ENCODE measurements at places on chromosomes 6 and 20.

DNA sequence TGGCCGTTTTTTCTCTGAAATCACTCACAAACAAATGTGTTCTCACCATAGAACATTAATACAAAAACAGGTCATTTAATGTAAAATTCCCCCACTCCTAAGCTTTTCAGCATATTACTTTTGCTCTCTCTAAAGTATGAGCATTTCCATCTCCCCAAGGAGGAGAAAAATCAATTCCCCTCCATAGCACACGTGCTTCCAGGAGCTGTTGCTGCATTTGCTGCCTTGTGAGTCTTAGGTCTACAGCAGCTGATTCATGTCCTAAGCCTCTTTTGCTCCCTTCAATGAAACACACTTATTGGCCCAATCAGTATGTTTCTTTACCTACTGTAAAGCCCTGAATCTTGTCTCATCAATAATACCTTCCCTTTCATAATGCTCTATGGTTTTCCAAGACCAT lies 6.4 kb upstream of the COL9A1 start:
- no peak for DNase-seq

GRCh38 chr20:6940048-6940447 lies 172.6 kb downstream of the BMP2 start:
- DNase-seq: peak; percentile 1

DNA sequence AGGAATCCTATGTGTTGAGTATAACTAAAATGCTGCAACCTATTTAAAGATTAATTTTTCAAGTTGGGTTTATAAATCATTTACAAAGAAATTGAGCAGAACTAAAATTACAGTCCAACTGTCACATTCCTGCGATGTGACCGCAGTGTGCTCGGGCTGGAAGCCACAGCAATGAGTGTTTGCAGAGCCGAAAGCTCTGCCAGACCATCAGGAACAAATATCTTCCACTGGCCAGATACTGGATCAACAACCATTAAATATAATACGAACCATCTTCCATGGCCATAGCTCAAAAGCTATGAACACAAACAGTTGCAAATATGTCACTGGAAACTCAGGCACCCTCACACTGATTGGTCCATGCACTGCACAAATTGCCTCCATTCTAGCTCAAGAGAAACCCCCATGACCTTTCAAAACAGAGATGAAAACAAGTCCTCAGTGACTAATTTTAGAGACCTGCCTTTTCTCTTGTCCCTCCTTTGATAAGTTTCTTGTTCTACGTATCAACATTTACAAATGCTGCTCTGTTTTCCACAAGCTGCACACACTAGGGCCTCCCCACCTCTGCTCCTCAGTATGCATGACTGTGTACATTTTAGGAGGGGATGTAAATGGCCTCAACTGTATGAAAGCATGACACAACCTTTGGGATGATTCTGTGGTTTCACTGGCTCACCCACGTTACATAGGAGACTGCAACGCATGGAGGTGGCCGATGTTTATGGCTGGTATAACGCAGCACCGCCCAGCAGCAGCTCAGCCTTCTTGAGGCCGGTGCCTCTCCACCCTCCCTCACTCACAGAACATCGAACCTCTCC lies 171.7 kb downstream of the WDR27 start:
- peak; percentile 14 for DNase-seq

DNA sequence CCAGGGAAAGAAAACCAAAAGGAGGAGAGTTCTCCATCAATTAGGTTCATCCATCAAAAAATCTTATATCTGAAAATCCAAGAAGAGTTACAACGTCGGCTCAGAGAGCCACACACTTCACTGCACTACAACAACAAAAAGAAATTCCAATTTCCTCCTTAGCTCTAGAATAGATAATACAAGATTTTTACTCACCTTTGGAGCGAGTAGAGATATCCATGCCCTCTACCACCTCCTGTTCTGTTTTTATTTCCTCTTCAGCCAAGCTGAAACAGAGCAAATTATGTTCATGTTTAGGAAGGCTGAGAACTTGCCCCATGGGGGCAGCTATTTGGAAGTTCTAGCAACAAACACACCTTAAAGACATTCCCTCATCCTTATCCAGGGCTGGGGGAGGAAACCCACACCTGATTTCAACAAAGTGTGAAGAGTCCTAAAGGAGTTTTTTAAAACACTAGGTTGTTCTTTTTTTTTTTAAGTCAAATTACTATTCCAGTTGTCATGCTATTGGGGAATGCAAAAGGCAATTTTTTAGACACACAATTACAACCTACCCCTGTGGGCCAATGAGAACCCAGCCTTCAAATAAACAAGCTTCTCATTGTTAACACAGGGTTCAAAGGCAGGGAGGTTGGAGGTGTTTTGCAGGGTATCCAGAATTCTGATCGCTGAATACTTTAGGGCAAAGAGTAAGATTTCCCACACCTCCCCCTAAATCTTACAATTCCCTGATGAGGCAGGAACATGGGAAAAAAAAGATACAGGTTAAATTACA lies 8.7 kb downstream of the ZMYND8 start:
- DNase-seq: no peak

- no peak for DNase-seq
Observed at GRCh38 chr20:56353356-56353755, 5.4 kb upstream of the FAM210B start.

GRCh38 chr6:33324125-33324524 lies 6.6 kb upstream of the ZBTB22 start:
- no peak for DNase-seq

GRCh38 chr6:111558690-111559187 lies 46.9 kb downstream of the TRAF3IP2 start:
- DNase-seq: no peak

DNA sequence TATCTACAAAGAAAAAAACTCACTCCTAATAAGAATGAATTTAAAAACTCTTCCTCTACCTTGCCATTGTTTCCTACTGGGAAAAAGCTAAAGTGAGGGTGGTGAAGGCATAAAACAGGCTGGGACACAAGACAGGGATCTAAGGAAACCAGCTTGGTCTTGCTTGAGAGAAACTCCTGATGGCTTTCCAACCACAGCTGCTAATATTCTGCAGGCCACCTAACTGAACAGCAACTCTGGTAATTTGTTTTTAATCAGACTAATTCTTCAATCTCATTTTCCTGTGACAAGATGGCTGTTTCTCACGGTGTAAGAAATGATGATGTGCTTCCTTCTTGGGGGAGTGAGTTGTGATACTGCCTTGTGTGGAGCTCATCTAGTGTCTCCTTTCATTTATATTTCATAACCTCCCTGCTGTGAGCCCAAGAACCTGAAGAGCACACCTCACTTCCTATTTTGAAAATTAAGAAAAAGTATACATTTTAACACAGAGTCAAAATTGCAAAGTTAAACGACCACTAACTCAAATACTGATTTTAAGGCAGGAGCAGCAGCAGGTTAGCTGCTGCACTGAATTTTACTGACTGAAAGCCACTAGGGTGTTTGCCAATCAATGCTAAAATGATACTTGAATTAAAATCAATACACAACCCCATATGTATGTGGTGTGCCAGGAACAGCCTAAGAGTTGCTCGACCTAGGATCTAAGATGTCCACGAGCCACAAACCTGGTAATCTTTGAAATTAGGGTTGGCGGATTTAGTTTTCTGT lies 58.0 kb downstream of the BACH2 start:
- no peak for DNase-seq

- no peak for DNase-seq
Observed at GRCh38 chr6:37654727-37655500, 42.8 kb downstream of the MDGA1 start.

DNA sequence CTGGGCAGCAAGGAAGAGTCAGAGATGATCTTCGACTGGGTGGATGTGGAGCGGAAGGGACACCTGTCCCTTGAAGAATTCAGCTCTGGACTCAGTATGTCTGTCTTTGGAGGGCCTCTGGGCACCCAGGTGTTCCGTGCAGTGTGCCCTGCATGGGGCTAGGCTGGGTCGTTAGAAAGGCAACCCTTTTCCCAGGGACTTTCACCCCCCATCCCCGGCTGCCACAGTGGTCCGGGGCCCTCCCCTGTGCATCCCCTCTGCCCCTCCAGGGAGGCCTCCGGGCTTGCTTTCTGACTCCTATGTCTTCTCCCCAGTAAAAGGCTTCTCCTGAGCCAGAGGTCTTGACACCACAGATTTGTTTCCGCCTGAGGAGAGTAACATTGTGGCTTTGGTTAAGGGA lies 16.2 kb downstream of the RAB44 start:
- DNase-seq: no peak

GRCh38 chr20:35281506-35282101 lies 3.0 kb downstream of the EIF6 start:
- no peak for DNase-seq

GRCh38 chr20:64130876-64131275 lies 23.5 kb upstream of the NPBWR2 start:
- no peak for DNase-seq

- no peak for DNase-seq
Observed at GRCh38 chr6:93163146-93163545, 256.2 kb downstream of the EPHA7 start.

DNA sequence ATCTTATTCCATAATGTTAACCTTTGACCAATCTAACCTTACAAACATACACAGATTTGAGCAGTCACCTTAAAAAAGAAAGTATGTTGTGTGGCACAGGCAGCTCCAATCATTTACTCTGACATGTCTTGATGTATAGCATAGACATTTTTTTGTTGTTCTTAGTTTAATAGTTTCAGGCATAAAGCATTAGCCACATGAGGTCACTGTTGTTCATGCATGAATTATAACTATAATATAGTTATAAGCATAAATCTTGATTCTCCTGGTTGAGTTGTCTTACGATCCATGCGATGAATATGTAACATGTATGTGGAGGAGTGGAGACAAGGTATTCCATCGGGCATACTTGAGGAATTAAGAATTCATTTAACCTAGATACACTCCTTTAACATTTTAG lies 26.1 kb upstream of the NKAIN2 start:
- no peak for DNase-seq

DNA sequence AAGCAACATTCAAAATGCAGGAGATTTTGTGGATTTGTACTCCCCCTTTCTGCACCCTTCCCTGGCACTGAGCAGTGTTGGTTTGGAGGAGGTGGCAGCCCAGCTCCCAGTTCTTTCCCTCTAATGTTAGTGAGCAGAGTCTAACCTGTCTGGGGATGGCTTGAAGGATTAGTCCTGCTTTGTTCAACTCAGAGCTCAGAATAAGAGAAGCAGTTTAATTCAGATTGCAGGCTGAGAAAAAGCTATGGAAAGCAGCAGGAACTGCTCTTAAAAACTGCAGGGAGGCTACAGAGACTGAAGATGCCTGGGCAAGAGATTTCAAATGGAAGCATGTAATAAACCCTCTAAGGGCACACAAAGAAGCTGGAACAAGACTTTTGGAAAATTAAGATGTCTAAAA lies 223.4 kb upstream of the GGTLC1 start:
- DNase-seq: no peak

GRCh38 chr6:138107752-138108592 lies 753 bp upstream of the PERP start:
- peak; percentile 15 for DNase-seq

DNA sequence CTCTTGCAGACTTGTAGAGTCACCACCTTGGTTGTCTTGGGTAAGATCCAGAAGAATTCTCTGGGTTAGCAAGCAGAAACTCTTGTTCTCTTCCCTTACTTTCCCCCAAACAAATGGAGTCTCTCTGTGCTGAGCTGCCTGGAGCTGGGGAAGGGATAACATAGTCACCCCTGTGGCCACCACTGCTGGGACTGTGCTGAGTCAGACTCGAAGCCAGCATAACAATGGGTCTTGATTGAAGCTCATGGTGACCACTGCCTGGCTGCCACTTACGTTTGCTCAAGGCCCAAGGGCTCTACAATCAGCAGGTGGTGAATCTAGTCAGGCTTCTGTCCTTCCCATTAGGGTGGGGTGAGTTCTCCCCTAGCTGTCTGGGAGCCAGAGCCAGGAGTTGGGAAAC lies 15.4 kb upstream of the ERVFRD-1 start:
- DNase-seq: no peak

DNA sequence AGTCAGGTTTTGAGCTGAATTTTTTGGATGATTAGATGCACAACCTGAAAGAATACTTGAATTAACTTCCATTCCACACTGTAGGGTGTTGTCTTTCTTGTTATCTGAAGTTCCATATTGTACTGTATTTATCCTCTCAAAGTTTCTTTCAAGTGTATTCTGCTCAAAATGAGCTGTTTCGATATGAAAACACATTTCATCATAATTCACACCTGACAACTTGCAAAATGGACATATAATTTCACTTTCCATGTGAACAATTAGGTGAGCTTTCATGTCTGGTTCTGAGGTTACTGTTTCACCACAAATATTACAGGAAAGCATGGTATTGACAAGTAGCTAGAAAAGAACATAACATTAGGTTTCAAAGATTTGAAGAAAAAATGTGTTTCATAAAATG lies 1.7 kb downstream of the ZUP1 start:
- DNase-seq: no peak

GRCh38 chr6:163182696-163183095 lies 231.8 kb upstream of the QKI start:
- no peak for DNase-seq

GRCh38 chr6:7566107-7566506 lies 23.9 kb upstream of the SNRNP48 start:
- DNase-seq: no peak

GRCh38 chr20:36364506-36364905 lies 58.4 kb downstream of the DLGAP4 start:
- DNase-seq: no peak

DNA sequence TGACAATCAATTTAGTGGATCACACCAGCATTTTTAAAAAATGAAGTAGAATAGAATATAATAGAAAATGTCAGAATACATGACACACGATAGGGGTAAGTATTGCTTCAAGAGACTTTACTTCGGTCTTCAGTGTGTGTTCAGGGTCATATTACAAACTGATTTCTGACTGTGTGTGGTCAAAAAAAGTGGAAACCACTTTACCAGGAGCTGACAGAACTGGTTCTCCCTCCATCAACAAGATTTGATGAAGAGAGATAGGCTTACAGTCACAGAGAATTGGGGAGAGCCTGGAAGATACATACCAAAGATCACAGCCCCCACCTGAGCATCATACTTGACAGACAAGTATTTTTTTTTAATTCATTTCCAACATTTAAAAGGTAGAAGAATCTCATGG lies 21.7 kb downstream of the ARMC2 start:
- no peak for DNase-seq

Measured in stimulated activated CD4-positive, alpha-beta T cell treated with anti-CD3 and anti-CD28 coated beads, Interleukin-2, amount 100 ng/mL, for 24 hours (primary cell).